Fibroblast of the aortic adventitia (primary cell): ENCODE measurements at places on chromosomes 7 and 10.

DNA sequence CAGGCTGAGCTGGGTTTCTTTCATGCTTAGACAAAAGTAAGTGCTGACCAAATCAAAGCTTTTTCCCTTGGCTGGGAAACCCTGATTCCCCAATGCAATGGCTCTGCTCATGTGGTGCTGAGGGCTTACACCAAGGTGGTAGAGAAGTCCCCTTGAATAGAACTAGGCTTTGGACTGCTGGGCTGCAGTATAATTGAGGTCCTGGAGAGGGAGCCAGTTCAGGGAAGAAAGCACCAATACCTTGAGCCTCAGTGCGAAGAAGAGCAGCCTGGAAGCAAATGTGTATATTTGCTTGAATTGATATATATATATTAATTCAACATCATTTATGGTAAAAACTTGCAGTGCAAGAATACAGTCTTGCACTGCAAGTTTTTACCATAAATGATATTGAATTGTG, 391.1 kb downstream of the RPS24 start:
- DNase-seq, result no peak

DNA sequence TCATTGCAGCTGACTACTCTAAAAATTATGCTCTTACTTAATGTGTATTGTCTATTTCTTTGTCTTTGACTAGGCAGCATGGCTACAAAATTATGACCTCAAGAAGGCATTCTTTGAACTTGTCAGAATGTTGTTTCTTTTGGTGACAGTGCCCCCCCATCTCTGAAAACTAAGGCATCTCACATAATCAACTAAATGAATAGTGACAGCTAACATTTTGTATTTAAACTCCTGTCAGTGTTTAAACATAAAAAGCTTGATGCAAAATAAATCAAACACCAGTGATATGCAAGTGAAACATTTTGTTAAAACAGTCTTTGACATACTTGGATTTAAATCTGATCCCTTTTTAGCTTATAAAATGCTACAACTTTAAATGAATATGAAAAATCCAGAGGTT, 233.5 kb downstream of the FOXP2 start:
- no peak for DNase-seq

GRCh38 chr10:124517461-124517860, 55.8 kb downstream of the LHPP start:
- no peak for DNase-seq

DNA sequence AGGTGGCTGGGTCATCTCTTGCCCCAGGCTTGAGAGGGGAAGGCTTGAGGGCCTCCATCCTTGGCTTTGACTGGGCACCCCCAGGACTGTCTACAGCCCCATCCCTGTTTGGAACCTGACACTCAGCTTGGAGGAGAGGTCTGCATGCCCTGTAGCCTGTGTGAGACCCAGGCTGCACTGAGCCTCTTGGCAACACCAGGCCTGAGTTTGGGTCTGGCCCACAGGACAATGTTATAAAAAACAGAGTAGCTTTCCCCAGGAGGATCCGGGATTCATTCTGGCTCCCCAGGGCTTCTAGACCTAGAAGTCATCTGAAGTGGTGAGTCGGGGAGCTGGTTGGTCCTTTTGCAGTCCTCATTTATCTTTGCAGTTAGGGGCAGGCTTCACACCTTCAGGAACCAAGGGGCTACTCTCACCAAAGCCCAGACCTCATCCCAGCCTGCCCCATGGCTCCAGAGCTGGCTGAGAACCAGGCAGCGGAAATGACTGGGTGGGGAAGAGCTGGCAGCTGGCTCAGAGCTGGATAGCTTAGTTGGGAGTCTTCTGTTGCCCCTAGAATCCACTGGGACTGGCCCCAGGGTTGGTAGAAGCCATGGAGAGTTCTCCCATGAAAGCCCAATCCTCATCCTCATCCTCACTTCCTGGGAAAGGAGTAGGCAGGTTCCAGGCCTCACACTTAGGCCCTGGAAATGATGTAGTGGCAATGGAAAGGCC, 68.8 kb downstream of the ADCYAP1R1 start:
- DNase-seq, result no peak

- no peak for DNase-seq
Measured at GRCh38 chr7:155787171-155787851, 25.0 kb downstream of the SHH start.

DNA sequence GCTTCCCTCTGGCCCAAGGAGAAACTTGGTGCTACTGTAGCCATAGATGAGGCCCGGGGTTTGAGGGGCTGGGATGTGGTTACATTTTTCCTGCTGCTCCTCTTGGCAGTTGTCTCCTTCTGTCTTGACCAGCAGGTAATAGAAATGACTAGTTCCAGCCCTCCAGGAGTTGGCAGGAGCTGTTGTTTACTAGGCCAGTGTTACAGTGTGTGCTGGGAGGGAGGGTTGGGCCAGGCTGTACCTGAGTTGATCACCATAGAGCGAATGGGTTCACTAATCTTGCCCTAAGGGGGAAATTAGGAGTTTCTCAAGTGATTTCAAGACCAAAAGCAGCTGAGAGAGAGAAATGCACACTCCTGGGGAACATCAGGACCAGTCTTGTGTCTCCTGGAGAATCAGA, 34.9 kb downstream of the PAX2 start:
- no peak for DNase-seq

DNA sequence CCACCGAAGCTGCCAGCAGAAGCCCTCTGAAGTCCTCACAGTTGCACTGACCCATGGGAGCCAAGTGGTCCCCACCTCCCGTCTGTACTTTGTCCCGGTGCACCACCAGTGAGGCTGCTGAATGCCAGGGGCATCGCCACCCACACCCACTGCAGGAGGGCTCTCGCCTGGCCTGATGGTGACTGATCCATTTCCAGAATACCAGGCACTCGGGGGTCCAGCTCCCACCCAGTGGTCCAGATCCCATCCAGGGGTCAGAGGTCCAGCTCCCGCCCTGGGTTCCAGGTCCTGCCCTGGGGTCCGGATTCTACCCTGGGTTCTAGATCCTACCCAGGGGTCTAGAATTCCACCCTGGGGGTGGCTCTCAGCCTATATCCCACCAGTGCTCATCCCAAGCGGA, 9.1 kb upstream of the JAKMIP3 start:
- no peak for DNase-seq

DNA sequence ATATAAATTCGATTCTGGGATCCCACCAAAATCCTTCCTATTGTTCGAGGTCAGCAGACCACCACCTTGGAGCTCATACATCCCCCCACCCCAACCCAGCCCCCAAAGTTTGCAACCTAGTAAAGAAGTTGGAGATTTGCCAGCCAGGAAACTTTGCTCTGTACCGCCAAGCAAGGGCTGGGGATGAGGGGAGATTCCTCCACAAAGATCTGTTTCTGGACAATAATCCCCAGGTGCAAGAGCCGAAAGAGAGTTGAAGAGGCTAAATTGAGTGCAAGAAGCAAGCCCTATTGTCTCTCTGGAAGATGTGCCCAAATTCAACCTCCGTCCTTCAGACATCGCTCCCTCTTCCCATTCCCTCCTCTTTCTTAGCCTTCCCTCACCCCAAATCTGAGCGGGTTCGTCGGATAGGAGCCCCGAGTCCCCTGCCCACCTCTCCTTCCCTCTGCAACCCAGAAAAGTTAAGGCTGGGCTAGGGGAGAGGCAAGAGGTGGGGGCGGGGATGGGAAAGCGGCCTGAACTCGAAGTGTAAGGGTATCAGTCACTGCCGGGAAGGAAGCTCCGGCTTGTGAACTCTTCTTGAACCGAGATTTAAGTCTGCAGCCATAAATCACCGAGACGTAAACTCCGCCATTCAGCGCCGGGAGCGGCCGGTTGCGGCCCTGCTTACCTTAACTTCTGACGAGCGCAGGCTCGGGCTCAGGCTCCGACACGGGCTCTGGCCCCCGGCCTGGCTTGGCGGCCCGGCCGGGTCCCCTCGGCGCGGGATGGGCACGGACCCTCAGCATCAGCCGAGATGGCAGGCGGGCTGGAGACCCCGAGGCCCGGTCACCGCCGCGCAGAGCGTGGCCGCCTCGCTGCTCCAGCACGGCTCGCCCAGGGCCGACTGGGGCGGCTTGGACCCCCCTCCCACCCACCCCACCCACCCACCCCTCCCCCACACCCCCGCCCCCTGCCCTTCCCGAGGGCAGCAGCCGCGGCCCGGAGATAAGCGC, 10.8 kb upstream of the HOXA2 start:
- peak; percentile 90 for DNase-seq

DNA sequence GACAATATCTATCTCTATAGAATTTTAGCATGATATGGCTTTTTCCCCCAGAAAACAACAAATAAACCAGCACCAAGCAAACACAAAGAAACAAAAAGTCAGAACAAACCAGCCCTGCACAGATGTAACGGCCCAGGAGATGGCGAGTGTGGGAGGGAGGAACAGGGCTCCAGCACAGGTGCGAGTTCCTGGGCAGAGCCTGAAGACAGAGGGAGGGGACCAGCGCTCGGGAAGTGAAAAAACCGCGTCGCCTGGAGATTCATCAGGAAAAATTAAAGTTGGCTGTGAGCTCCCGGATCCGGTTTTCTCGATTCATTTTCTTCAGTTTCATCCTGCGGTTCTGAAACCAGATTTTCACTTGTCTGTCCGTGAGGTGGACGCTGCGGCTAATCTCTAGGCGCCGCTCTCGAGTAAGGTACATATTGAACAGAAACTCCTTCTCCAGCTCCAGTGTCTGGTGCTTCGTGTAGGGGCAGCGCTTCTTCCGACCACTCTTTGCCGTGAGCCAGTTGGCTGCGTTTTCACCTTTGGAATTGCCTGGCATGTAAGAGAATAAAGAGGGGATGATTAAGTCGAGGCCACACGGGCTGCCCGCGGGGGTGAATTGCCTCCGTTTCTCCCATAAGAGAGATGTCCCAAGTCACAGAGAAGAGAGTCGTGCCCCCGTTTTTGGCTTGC, 2.3 kb downstream of the HOXA10 start:
- no peak for DNase-seq

GRCh38 chr10:62424026-62424425, 49.9 kb downstream of the ZNF365 start:
- no peak for DNase-seq

- DNase-seq, result peak; percentile 3
Measured at GRCh38 chr10:8463853-8464252, 409.4 kb downstream of the GATA3 start.

DNA sequence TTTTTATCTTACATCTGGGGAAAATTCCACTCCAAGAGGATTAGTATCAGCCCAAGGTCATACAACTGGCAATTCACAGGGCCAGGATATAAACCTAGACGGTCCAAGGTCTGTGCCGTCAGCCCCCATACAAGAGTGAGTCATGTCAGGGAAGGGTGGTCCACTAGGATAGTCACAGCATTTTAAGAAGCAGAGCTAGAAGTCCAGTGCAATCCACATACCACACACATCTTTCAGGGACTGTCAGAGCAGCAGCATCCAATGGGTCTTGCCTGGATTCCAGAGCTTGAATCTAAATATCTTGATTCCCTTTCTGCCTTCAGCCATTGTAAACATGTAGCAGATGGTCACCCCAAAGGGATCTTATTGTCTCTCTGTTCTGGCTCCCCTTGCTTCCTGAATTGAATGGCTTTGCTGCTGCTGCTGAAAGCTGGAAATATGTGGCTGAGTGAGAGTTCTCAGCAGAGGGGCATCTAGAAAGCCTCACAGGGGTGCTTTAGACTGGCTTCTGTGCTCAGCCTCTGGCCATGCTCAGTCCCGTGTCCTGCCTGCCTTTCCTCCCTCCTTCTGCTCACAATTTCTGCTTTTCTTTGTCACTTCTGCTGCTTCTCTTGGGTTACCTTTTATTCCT, 9.9 kb upstream of the OR6V1 start:
- peak; percentile 47 for DNase-seq

DNA sequence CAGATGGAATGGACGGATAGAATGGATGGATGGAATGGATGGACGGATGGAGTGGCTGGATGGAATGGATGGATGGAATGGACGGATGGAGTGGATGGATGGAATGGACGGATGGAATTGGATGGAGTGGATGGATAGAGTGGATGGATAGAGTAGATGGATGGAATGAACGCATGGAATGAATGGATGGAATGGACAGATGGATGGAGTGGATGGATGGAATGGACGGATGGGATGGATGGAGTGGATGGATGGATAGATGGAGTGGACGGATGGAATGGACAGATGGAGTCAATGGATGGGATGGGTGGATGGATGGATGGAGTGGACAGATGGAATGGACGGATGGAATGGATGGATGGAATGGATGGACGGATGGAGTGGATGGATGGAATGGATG, 259.7 kb upstream of the C7orf33 start:
- DNase-seq, result no peak
